ENCODE measurements at places on chromosomes 16 and 17.

DNA sequence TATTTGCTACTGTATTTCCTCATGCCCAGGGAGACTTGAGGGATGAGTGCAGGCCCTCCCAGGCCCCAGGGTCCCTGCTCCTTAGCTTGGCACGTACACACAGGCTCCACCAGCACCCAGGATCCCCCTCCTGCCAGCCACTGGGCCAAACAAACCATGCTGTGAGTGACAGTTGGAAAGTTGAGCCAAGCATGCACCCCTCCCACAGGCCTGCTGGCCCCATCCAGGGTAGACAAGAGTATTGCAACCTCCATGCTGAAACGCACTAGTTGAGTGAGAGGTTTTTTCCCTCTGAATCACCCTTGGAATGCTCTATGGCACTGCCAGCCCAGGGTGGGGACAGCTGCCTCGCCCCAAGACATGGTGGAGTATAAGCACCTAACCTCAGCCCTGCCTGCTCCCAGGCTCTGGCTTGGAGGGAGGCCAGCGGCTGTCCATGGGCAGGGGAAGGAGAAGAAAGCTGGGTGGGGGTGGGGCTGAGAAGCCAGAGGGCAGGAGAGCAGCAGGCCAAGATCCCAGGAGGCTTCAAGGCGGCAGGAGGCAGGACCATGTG is 49.6 kb downstream of the PITPNM3 start:
- no peak for DNase-seq

GRCh38 chr16:11966173-11966572 is 1.2 kb downstream of the TNFRSF17 start:
- DNase-seq, result no peak

DNA sequence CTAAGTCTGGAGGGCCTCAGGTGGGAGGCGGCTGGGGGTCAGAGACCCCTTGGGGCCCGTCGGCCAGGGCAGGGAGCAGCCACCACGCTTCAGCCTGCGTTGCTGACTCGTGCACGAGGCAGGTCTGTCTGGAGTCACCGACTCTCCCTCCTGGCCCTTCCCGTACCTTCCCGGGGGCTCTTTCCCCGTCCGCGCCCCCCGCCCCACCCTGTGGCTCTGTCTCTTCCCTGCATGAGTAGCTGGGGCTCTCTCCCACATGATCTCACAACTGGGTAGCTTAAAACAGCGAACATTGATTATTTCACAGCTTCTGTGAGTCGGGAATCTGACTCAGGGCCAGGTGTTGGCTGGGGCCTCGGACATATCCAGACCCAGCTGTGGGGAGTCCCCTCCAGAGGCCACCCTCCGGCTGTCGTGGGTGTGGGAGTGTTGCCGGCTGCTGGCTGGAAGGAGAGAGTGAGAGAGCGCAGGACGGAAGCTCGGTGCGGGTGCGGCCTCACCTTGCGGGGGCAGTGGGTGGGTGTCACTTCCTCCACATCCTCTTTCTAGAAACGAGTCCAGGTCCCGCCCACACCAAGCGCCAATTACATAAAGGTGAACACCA is 17.3 kb downstream of the BAHCC1 start:
- no peak for DNase-seq

GRCh38 chr17:17628388-17629008 is 37.0 kb upstream of the PEMT start:
- DNase-seq, result no peak

GRCh38 chr16:17358846-17359245 is 111.9 kb downstream of the XYLT1 start:
- no peak for DNase-seq
